ENCODE measurements at places on chromosomes 1 and 21.

DNA sequence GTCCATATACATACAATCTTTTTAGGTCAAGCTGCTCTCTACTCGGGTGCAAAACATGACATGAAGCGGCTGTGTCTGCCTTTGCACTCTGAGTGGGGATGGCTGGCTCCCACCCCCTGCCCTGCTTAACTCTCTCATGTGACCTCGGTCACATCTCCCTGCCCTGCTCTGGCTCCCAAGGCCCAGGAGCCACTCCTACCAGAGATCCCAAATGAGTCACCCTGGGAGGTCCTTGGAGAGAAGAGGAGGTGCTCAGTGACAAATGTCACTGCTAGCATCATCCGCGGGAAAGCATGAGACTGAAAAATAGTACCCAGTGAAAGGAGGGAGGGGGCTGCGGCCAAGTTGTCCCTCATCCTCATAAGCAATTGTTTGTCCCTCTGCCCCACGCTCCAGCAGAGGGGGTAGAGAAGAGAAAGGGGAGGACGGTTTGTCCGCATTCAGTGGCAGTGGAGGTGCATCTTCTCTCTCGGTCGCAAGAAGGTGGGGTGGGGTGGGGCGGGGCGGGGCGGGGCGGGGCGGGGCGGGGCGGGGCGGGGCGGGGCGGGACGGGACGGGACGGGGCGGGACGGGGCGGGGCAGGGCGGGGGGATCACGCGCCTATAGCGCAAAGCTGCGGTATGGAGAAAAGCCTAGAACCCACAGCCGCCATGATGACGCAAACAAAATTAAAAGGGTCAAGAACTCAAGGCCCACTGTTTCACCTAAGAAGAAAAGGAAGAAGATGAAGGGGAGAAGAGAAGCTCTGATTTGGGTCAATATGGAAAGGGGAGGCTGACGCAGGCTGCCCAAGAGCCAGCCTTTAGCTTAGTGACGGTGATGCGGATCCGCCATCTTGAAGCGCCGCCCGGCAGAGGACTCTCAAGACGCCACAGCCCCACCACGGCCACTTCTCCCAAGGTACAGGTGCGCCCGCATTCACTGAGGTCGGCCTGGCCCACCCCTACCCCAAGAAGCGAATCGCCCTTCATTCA, 66.2 kb downstream of the CD46 start:
- DNase-seq = no peak

- DNase-seq = no peak
Observed at GRCh38 chr21:14922980-14923379, 141.8 kb downstream of the NRIP1 start.

DNA sequence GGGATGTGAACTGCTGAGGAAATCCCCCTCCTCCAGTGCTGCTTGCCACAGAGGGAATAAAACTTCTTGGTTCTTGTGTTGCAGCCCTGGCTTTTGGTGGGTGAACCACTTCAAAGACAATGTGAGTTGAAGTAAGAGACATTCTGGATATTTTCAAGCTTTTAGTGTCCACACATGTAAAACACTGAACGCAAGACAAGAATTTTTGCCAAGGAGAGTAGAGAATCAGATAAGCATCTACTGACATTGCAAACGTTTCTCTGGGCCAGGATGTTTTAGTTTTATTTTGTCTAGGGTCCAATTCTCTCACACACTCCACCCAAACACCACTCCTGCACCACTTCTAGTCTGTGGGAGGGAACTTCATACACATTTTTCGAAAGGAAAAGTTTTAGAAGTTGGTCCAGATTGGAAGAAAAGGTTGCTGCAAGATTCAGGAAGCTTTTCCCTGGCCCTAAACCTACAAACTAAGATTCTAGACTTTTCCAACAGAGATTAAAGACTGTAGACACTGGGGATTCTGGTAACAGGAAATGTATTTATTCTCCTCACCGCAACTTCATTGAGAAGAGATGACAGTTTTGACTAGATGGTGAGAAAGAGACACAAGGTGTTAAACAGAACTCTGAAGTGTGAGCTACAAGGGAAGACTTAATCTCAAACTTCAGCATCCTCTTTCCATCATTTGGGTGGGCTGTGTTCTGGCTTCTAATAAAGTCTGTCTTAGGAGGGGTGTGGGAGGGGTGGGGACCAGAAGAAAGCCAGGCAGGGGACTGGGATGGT, 16.1 kb downstream of the FASLG start:
- DNase-seq = no peak

DNA sequence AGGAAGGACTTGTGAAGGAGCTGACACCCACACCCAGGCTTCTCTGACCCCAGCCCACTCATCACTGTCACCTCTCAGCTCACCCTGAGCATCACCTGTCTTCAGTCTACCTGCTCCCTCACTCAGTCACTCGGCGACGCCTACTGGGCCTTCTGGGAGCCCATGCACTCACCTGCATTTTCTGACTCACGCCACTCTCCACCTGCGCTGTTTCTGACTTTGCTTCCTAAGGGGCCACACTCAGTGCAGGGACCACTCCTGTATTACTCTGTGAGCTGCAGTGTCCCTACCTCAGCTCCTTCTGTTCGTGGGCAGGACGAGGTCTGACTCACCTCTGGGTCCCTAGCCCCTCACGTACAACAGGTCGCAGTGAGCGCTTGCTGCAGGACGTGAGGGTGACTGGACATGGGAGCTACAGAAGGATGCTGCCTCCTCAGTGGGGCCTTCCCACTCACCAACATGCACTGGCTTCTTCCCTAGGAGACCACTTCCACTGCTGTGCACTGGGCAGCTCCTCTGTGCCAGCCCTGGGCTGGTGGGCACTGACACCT, 102.3 kb downstream of the GLIS1 start:
- no peak for DNase-seq

- peak; percentile 96 for DNase-seq
Observed at GRCh38 chr1:1318131-1318652, 6.3 kb downstream of the INTS11 start.

Measured in fibroblast of lung (primary cell).